ENCODE measurements at places on chromosomes 1 and 21.

DNA sequence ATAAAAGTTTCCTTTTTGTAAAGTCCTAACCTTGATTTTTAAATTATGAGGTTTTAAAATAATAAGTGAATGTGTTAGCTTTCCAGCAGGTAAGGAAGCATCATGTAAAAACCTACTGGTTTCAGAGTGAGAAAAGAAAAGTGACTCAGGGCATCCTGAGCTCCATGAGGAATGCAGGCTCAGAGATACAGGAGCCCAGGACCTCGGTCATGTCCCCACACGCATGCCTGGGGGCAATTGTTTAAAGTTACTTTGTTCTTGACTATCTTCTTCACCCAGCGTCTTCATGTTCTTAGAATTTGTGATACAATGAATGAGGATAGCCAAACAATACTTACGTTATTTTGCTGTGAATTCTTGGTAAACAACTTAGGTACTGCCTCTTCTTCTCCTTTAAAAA lies 117.4 kb upstream of the PLPPR5 start:
- DNase-seq: no peak

DNA sequence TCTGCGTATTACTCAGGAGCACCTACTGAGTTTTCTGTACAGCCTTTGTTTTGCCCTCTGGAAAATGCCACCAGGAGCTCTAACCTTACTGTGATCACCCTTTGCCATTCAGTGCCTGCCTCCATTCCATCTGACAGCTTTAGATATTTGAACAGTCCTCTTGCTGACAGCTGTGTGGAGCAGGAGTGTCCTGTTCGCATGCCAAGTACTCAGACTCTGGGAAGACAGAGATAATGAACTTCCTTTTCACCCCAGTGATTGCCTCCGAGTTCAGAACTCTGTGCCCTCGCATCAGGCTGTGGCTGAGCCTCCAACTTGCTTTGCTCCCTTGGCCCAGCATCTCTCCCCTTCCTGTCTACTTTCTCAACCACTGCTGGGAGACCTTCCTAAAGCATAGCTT lies 74.0 kb downstream of the CACNA1E start:
- no peak for DNase-seq

DNA sequence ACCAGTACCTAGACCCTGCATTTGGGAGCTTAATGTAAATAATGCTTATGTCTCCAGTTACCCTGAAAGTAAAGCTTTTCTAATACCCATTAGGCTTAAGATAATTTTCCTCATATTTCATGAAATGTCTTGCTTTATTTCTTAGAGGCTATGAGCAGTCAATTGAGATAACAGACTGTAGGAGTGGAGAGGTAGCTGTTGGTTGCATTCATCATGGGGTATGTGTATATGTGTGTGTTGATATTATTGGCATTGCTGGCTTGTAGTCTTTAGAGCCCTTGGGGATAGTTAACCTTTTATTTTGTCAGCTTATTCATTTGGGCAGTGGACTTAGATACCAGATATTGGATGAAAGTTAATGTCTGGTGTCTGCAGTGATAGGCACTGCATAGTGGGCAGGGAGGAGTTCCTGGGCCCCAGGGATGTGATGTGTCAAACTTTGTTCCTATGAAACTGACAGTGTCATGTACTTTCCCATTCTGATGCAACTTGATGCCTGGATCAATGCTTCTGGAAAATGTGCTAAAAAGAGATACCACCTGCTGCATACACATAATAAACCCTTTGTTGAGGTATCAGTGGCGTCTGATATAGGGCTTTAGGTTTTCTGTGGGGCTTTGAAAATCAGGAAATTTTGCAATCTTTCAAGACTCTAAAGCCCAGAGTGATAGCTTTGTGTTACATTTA lies 83.9 kb downstream of the MAST2 start:
- no peak for DNase-seq

- DNase-seq: no peak
Observed at GRCh38 chr1:110538075-110538474, 19.1 kb upstream of the KCNA10 start.

DNA sequence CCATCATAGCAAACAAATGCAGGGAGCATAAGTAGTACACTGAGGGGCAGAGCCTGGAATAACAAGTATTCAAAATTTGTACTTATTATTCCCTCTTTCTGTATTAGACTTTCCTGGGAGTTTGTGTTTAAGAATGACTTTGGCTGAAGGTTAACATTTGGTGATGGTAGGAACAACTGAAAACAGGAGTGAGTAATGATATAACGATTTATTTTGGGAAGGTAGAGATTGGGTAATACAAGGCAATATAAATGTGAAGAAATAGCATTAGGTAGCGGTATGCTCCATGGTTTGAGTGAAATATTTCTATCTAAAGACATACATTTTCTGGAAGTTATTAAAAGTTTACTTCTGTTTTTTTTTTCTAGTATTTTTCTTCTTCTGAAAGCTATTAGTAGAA lies 18.5 kb upstream of the C1orf21 start:
- DNase-seq: no peak

DNA sequence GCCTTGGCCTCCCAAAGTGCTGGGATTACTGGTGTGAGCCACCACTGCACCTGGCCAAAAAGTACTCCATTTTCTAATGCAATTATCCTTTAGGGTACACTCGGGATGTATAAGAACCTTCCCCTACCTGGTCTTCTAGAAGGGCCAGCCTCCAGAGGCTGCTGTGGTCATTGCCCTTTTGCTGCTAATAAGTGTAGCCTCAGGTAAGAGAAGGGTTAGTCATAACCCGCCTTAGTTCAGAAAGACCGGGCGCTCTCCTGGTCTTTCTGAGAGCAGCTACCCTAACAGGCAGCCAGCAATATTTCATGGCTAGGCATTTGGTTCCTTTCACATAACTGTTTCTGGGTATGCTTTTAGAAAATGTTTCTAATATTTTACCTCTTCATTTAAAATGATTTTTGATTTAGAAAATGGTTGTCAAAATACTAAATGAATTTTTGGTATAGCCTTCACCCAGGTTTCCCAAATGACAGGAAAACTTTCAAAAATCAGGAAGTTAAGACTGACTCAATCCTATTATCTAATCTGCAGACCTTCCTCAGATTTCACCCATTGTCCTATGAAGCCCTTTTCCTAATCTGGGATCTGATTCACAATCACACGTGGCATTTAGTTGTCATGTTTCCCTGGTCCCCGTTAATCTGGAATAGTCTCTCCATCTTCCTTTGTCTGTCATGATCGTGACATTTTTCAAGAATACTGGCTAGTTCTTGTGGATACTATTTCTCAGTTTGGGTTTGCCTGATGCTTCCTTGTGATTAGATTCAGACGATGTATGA lies 479.0 kb downstream of the SIPA1L2 start:
- DNase-seq: no peak

DNA sequence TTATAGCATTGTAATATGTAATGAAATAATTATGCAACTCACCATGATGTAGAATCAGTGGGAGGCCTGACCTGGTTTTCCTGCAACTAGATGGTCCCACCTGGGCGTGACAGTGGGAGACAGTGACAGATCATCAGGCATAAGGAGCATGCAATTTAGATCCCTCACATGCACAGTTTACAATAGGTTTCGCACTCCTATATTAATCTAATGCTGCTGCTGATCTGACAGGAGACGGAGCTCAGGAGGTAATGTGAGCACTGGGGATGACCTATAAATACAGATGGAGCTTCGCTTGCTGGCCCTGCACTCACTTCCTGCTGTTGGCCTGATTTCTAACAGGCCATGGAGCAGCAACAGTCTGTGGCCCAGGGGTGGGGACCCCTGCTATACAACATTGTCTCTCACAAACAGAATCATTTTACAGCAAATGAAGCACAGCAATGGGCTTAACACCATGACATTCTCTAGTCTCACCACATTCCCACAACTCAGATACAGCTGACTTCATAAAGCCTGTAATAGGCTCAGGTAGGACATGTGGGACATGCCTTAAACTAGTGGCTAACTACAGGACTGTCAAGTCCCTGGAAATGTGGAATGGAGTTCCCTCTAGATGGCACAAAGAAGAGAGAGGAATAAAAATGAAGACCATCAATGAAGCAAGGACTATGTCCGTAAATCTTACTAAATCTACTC lies 40.7 kb upstream of the SLC5A9 start:
- no peak for DNase-seq

DNA sequence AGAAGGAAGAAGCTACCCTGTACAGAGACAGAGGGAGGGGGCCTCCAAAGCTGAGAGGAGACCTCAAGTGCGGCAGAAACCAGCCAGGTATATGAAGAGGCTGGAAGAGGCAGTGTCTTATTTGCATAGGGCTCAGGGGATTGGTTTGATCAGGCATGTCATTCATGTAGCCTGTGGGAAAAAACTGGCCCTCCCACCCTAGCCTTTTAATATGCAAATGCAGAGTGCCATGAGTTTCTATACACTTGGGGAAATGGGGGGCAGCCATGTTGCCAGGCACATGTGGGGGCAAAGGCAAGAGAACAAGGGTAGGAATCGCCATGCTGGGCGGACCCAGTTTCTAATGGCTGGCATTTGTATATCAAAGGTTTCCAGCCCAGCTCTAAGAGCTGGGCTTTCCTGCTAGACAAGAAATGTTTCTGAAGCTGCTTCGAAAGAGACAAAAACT lies 172.7 kb downstream of the RASAL2 start:
- no peak for DNase-seq

DNA sequence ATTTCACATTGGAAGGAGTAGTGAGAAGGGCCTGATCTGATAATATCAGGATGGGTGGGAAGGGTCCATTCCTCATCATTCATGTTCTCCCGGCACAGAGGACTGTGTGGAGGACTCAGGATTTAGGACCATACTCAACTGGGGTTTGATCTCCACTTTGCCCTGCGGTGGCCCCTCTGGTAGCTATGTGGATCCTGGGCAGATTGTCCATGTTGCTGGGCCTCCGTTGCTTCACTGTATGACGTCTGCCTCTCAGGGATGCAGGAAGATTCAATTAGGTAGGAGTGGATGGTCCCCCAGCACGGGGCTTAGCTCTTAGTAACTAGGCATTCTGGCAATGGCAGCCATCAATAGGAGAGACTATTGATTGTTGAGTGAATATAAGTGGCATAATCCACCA lies 2.3 kb downstream of the ETS2 start:
- no peak for DNase-seq
